Neural progenitor cell (in vitro differentiated cells): ENCODE measurements at places on chromosomes 6 and 20. TPM values are rescaled to one million over a fixed set of nuclear protein-coding genes. Genes with fewer than 3 reads are reported as not detected.

The AIF1 gene
- not detected in 2 replicates for total RNA-seq

The DDO gene
- not detected in 2 replicates for total RNA-seq

The PDYN gene
- 0.12 and 0.30 TPM in 2 replicates for total RNA-seq

The PLAGL2 gene
- 16.5 and 21.2 TPM in 2 replicates for total RNA-seq

The WDR27 gene
- total RNA-seq: 69.0 and 89.0 TPM in 2 replicates

The HLA-DQA1 gene
- total RNA-seq: not detected in 2 replicates

DNA sequence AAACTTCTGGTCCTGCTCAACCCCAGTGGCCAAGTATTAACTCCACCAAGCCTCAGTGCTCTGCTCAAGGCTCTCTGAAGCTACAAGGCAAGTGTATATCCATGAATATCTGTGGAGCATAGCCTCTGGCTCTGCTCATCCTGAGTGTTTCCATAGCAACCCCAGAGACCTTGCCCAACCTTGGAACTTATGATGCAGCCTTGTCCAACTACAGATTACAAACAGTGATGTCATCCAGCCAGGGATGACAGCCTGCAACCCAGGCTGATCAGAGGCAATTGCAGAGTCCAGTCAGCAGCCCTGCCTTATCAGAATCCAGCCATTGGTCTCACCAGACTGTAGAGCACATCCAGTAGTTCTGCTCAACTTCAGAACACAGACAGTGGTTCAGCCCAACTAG lies 65.5 kb upstream of the SPACA1 start:
- no peak overlapping the region for H3K27ac ChIP-seq
- H3K4me1 ChIP-seq: no peaks in the 10 kb centered on the region
- no peak for DNase-seq

DNA sequence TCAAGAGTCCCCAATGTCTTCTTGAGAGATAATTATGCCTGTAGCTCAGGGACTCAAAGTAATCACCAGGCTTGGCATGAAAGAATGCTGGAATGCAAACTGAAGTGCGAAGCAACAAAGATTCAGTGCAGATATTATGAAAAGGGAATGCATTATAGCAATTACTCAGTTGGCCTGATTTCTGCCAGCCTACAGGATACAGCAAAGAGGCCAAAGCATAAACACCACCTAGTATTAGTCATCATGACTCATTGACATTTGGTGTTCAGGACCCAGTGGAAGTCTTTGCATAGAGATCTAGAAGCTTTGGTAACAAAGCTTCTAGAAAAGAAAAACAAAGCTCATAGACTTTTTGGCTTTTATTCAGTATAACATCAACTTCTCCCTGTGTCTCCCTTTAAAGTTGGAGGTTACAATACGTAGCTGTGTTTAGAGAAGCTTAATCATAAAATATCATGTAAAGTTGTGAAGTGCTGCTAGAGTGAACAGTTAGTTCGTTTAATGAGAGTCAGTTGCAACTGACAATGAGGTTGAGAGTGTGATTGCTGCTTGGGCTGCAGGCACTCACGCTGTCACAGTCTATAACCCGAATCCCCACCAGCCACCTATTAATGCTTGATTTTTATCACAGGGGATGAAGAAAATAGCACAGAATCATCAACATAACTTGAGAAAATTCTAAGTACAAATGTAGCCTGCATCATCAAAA lies 932.7 kb downstream of the TFAP2A start:
- DNase-seq: no peak
- H3K36me3 ChIP-seq: no peaks in the 10 kb centered on the region
- no peak overlapping the region for H3K27ac ChIP-seq

DNA sequence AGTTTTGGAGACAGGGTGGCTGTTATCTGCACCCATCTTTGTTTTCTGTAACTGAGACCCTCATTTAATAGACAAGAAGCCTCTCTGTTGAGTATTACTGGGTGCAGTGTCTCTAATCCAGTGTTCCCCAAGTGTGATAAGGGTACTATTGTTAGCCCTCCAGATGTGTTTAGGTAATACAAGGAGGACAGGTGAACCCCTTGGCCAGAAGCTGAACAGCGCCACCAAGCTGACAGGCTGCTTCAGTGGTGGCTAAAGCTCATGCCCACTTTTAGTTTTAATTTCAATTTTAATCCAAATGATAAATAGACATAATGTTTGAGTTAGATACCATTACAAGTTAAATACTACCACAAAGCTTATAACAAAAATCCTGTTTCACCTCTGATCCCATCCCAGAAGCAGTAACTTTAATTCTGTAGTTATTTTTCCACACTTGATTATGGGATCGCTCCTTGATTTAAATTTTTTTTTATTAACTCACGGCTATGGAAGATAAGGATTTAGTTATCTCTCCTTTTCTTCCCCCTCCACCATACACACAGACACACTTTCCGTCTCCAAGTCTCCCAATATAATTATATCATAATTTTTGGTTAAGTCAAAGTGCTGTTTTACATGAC lies 8.4 kb upstream of the STK35 start:
- peaks cover 13% of the 10 kb centered on the region for H3K4me1 ChIP-seq
- no peaks in the 10 kb centered on the region for H3K36me3 ChIP-seq
- no peak overlapping the region for H3K4me3 ChIP-seq
- H3K27me3 ChIP-seq: no peaks in the 10 kb centered on the region
- DNase-seq: peak; percentile 64

DNA sequence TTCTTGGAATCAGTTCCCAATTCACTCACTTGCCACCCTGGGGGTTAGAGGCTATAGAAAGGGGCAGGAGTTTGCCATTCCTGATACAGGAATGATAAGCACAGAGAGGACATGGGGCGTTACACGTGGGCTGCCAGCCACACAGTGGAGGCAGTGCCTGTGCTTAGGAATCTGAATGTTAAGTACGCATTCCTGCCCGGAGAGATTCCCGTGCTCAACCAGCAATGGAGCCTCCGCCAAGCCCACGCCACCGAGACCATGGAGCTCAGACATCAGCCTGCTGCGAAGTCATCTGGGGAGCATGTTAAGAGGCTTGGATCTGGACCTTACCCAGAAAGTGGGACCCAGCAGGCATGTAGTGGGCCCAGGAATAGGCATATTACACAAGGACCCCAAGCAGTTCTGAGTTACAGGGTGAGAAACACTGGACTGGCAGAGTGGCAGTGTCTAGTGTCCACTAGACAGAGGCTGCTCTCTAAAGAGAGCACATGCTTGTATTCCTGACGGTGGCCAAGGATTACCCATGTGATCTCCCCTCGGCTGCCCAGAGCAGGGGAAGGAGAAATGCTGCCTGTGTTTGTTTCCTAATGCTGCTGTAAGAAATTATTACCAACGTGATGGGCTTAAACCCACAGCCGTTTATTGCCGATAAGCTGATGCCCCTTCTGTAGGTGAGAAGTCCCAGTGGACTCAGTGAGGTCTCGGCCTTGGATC lies 138.2 kb downstream of the BMP7 start:
- no peak overlapping the region for H3K27ac ChIP-seq
- peaks cover 16% of the 10 kb centered on the region for H3K4me1 ChIP-seq
- no peaks in the 10 kb centered on the region for H3K36me3 ChIP-seq
- peaks cover 9% of the 10 kb centered on the region for H3K27me3 ChIP-seq
- DNase-seq: peak; percentile 34

DNA sequence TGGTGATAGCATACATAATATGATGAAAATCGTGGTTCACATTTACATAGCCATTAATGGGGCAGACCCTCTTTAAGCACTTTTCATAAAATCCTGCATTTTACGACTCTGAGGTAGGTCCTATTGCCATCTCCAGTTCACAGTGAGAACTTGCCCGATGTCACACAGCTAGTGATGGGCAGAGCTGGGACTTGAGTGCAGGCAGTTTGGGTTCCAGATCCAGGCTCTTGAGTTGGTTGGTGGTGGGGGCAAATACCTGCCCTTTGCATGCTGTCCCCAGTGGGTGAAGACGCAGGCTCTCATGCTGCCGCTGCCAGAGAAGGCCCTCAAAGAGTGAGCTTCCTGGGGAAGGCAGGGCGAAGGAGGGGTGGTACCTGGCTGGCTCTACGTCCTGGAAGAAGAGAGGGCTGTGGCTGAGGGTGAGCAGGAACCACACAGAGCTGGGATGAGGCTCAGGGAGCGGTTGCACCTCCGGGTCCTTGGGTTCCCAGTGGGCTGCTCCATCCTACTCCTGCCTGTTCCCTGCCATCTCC lies 6.1 kb upstream of the BAK1 start:
- no peak overlapping the region for H3K27ac ChIP-seq
- H3K4me3 ChIP-seq: no peak overlapping the region
- no peaks in the 10 kb centered on the region for H3K36me3 ChIP-seq
- no peak for DNase-seq
- no peaks in the 10 kb centered on the region for H3K4me1 ChIP-seq

- H3K27me3 ChIP-seq: no peaks in the 10 kb centered on the region
- no peaks in the 10 kb centered on the region for H3K4me1 ChIP-seq
- peak; percentile 16 for DNase-seq
- H3K36me3 ChIP-seq: no peaks in the 10 kb centered on the region
Measured at GRCh38 chr6:143163621-143164020, 102.9 kb downstream of the AIG1 start.

GRCh38 chr20:41163821-41164220 lies 26.5 kb downstream of the PLCG1 start:
- no peak for DNase-seq
- no peak overlapping the region for H3K4me3 ChIP-seq
- no peaks in the 10 kb centered on the region for H3K27me3 ChIP-seq

GRCh38 chr20:1150218-1150617 lies 31.8 kb downstream of the PSMF1 start:
- no peak overlapping the region for H3K4me3 ChIP-seq
- no peaks in the 10 kb centered on the region for H3K4me1 ChIP-seq
- DNase-seq: no peak
- no peaks in the 10 kb centered on the region for H3K36me3 ChIP-seq

GRCh38 chr20:15836634-15837033 lies 736.6 kb downstream of the KIF16B start:
- DNase-seq: no peak
- no peaks in the 10 kb centered on the region for H3K36me3 ChIP-seq
- H3K4me1 ChIP-seq: no peaks in the 10 kb centered on the region

DNA sequence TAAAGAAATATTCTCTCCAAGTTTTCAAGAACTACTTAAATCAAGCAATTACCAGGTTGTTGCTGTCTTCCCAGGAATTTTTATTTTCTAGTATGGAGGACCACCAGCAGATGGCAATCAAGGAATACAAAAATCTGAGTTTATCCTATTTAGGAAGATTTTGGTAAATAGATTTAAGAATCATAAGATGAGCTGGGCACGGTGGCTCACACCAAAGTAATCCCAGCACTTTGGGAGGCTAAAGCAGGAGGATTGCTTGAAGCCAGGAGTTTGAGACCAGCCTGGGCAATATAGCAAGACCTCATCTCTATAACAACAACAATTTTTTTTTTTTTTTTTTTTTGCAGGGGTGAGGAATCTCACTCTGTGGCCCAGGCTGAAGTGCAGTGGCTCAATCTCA lies 19.3 kb upstream of the SEC63 start:
- H3K4me3 ChIP-seq: no peak overlapping the region
- no peaks in the 10 kb centered on the region for H3K27me3 ChIP-seq
- H3K36me3 ChIP-seq: no peaks in the 10 kb centered on the region

- no peak overlapping the region for H3K27ac ChIP-seq
- peaks cover 21% of the 10 kb centered on the region for H3K4me1 ChIP-seq
- H3K27me3 ChIP-seq: peaks cover 14% of the 10 kb centered on the region
- peak overlapping the region; percentile 72 for H3K4me3 ChIP-seq
- H3K36me3 ChIP-seq: no peaks in the 10 kb centered on the region
Measured at GRCh38 chr6:10838794-10839333, 525 bp upstream of the MAK start.

GRCh38 chr6:98054453-98054852 lies 771.4 kb upstream of the MMS22L start:
- H3K36me3 ChIP-seq: no peaks in the 10 kb centered on the region
- no peak for DNase-seq
- H3K4me3 ChIP-seq: no peak overlapping the region
- peaks cover 10% of the 10 kb centered on the region for H3K4me1 ChIP-seq
- no peak overlapping the region for H3K27ac ChIP-seq

DNA sequence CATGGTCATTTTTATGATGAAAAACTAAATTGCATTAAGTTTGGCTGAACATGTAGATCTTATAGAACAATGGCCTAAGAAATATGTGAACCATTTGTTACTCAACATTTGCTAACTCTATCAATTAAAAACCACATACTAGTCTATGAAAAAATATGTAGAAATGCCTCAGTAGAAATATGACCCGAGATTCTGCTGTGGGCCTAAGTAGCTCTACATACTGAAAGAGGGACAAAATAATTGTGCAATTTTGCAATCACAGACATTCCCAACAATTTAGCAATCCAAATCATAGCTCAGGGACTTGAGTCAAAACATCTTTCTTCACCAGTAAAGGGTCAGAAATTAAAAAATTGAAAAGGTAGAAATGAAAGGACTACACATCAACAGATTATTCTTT lies 619.0 kb downstream of the FRK start:
- no peak for DNase-seq
- H3K27me3 ChIP-seq: no peaks in the 10 kb centered on the region
- no peaks in the 10 kb centered on the region for H3K36me3 ChIP-seq
- no peaks in the 10 kb centered on the region for H3K4me1 ChIP-seq

DNA sequence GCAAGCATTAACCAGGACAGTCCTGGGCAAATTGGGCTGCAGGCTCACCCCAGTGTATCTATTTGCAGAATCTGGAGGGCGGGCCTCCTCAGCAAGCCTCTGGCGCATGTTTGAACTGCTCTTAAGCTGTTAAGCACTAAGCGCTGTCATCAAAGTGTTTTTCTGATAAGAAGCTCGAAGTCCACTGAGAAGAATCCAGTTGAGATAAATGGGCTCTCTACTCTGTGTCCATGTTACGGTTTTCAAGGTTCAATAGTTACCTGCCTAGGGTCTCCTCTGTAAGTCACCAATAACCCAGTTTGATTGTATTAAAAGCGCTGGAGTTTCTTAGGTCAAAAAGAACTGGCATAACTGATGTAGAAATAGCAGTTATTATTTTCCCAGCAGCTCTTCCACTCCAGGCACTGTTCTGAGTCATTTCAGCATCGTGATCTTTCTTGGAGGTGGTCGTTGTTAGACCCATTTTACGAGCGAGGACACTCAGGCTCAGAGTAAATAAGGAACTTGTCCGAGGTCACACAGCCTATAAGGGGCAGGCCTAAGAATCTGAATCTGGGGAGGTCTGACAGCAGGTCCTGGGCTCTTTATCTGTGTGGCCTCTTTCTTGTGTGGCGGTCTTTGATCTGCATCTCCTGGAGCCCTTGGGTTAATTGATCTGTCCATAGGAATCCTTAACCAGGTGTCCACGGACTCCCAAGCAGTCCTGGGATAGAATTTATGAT lies 207.4 kb upstream of the ZNF217 start:
- no peaks in the 10 kb centered on the region for H3K36me3 ChIP-seq
- DNase-seq: peak; percentile 15
- no peaks in the 10 kb centered on the region for H3K4me1 ChIP-seq
- no peaks in the 10 kb centered on the region for H3K27me3 ChIP-seq
- H3K27ac ChIP-seq: no peak overlapping the region

GRCh38 chr6:105078386-105078708 lies 101.5 kb downstream of the POPDC3 start:
- no peaks in the 10 kb centered on the region for H3K27me3 ChIP-seq
- H3K36me3 ChIP-seq: peaks cover 29% of the 10 kb centered on the region
- DNase-seq: no peak
- H3K4me1 ChIP-seq: peaks cover 9% of the 10 kb centered on the region

- peak; percentile 88 for DNase-seq
- H3K4me1 ChIP-seq: no peaks in the 10 kb centered on the region
- H3K27ac ChIP-seq: no peak overlapping the region
- peaks cover 30% of the 10 kb centered on the region for H3K27me3 ChIP-seq
- H3K36me3 ChIP-seq: no peaks in the 10 kb centered on the region
- no peak overlapping the region for H3K4me3 ChIP-seq
Measured at GRCh38 chr20:59495894-59496510, 108.3 kb upstream of the PHACTR3 start.
